Jurkat, Clone E6-1 (cell line): ENCODE measurements at places on chromosomes 3 and 15.

- no peak for DNase-seq
These were observed 143.2 kb downstream of the P2RY1 start for GRCh38 chr3:152978152-152978551.

- DNase-seq, result peak; percentile 9
These were observed 1097.6 kb upstream of the CFAP20DC start for GRCh38 chr3:60147249-60147950.

GRCh38 chr3:163779396-163780344 lies 1298.6 kb downstream of the SI start:
- no peak for DNase-seq

DNA sequence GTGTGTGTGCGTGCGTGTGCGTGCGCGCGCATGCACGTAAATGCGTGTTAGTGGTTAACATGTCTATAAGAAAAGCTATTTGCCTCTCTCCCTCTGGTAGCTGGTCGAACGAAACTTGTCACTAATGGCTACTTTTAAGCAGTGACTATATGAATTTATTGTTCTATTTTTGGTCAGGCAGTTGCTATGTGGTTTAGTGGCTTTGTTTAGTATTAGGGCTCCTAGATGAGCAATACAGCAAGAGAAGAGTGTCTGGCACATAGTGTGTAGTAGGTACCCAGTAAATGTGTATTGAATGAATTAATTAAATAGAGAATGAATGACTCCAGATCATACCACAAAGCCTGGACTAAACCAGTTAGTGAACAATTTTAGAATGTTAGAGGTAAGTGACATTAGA lies 171.6 kb downstream of the PPM1L start:
- DNase-seq, result no peak

GRCh38 chr15:59249816-59250215 lies 43.2 kb downstream of the LDHAL6B start:
- DNase-seq, result no peak

DNA sequence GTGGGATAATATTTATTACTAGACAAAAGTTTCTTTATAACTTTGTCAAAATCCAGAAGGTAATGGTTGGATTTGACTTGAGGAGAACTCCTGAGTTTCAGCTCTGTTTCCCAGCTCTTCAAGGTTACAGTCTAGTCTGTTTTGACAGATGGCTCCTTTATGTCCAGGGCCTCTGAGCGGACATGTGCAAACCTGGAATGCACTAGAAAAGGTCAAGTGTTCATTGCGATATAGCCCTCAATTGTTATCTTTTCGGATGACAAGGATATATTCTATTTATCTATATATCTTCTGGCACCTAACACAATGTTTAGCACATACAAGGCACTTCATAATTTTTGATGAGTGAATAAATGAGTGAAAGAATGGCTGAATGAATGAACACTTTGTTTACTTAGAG lies 513.2 kb upstream of the GOLIM4 start:
- DNase-seq, result no peak

- no peak for DNase-seq
These were observed 1046.6 kb upstream of the CFAP20DC start for GRCh38 chr3:60096403-60096802.

DNA sequence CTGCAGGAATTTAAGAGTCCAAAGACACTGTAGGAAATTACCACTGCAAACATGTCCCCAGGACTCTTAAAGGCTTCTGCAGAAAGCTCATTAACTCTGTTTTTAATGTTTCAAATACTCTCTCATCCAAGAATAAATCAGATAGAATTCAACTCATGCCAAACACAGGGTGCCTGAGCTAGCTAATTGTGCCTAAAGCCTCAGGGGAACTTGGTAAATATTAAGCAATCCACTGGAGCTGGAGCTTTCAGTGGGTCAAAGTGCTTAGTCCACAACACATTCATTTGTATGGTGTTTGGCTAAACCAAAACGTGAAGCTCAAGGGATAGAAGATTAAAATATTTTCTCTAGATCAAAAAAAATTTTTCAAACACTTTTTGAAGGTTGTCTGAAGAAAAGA lies 131.4 kb downstream of the THRB start:
- no peak for DNase-seq

GRCh38 chr3:77147836-77148578 lies 108.1 kb downstream of the ROBO2 start:
- no peak for DNase-seq

- DNase-seq, result no peak
These were observed 32.8 kb downstream of the CFAP20DC start for GRCh38 chr3:59016930-59017616.

DNA sequence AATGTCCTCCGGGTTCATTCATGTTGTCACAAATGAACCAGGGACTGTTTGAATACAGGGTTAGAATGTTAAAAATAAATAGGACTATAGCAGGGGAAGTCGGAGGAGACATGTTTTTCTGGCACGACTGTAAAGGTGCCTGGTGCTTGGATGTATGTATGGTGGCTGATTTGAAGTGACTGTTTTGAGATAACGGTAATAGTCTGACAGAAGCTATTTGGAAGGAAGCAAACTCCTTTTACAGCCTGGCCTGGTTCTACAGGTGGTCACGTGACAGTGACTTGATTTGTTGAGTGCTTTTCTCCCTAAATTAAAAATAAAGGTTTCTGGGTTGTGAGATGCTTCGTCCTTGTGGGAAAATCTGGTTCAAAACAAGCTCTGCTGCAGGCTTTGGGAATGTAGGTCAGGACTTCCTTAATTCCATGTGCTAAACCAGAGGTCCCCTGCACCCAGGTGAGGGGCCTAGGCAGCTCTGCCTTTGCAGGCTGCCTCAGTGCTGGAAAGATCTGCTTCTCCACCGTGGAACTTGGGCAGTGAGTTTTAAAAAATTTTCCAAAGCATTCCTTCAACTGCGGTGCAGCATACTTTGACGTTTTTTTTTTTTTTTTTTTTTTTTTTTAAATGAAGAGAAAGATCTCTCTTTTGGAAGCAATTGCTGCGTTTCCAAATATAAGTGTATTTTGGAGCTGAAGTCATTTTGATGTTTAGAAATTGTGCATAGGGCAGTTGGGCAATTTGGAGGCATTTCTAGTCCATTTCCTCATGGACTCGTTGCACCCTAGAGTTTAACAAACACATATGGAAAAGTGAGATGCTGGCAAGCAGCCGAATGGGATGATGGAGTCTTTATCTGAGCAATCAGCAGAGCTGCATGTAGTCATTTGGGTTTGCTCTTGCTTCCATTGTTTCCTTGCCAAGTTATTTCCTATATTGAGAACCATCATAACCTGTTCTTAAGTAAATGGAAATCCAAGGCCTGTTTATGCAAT lies 30.9 kb downstream of the ITPR1 start:
- DNase-seq, result no peak

DNA sequence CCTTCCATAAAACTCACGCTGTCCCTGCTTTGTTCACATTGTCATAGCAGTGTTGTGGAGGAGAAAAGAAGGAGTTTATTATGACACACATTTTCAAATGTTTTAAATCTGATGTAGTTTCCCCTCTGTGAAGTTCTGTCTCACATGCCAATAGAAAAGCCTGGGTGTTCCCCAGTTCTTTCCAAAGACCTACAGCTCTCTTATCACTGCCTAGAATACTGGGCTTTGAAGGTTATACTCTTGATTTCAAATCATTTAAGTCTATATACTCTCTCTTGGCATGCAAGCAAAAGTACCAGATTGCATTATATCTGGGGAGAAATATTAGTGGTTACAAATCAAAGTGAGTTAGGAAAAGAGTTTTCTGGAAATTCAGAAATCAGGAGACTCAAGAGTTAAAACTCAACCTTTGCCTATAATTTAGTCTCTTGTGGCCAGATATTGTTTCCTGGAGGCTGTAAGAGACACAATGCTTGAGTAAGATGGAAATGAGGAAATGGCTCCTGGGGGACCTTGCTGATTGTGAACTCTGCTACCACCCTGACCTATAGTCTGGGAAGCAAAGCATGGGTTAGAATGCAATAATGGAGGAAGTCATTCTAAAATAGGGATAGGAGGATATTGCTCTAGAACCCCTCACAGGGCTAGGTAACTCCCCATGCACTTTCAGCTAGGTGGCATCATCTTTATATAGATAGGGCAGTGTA lies 182.8 kb downstream of the KCNAB1 start:
- DNase-seq, result no peak

DNA sequence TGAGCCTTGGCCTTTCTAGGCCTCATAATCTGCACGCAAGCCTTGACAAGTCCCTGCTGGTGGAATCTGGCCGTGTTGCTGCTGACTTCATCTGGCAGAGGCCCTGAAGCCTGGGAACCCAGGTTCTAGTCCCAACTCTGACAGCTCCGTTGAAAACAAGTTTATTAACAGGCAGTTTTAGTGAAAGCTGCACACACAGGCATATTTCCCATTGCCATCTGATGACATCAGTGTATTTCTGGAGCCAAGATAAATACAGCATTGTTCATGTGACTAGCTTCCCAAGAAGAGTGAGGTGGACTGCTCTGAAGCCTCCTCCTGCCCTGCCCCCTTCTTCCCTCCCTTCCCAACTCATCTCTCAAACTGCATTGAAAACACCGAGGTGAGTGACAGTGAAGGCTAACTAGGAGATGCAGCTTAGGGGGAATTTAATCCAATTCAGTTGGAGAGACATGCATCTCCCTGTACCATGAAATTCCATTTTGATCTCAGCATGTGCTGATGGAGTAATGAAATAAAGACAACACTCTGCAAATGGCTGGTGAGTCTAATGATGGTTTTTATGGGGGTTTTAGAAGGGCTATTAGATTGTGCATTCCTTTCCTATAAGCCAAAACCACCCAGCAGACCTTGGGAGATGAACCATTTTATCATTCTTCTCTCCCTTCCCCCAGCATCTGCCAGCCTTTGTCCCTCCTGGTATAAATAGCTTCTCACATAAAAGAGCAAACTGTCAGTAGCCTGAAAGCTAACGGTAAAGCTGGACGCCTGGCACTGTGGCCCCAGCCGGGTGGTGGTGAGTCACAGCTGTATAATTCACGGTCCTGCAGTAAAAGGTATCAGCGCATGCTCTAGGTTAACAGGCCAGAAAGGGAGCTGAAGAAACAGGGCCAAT lies 38.0 kb downstream of the PRICKLE2 start:
- no peak for DNase-seq

GRCh38 chr3:159919873-159920272 lies 68.8 kb upstream of the IL12A start:
- DNase-seq, result no peak

GRCh38 chr15:90667073-90667754 lies 49.9 kb upstream of the BLM start:
- DNase-seq, result no peak

DNA sequence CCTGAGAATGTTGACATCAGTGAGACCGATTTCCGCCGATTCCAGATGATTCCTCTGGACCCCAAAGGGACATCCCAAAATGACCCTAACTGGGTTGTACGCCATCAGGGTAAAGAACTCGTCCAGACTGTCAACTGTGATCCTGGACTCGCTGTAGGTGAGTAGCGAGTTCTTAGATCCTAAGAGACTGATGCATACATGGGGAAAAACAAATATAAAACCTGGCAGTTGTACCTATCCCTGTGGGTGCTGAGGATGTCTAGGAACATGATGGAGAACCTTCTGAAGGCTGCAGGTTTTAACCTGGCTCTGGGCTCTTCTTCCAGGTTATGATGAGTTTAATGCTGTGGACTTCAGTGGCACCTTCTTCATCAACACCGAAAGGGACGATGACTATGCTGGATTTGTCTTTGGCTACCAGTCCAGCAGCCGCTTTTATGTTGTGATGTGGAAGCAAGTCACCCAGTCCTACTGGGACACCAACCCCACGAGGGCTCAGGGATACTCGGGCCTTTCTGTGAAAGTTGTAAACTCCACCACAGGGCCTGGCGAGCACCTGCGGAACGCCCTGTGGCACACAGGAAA lies 12.3 kb downstream of the THBS1 start:
- DNase-seq, result no peak

DNA sequence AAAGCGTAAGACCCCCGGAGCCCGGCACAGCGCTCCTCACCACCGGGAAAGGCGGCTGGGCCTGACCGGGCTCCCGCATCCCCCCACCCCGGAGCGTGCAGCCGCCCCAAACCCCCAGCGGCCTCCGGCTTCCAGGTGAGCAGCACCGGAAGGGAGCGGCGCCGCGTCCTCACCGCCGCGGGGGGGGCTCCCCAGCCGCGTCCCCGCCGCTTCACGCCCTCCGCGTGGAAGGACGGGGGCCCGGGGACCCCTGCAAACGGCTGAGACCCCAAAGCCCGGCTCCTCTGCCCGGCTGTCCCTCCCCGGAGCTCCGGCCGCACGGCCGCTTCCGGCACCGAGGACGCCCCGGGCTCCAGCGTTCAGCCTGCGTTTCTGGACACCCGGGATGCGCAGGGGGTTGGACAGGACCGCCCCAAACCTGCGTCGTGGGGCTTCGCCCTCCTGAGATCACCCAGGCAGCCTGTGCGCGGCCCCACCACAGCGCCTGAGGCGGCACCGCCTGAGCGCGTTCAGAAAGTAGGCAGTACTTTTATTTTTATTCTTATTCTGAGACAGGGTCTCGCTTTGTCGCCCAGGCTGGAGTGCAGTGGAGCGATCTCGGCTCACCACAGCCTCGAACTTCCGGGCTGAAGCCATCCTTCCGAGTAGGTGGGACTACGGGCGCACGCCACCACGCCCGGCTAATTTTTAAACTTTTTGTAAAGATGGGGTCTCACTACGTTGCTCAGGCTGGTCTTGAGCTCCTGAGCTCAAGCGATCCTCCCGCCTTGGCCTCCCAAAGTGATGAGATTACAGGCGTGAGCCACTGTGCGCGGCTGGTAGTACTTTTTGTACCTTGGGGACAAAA lies 51.6 kb upstream of the BLM start:
- no peak for DNase-seq

DNA sequence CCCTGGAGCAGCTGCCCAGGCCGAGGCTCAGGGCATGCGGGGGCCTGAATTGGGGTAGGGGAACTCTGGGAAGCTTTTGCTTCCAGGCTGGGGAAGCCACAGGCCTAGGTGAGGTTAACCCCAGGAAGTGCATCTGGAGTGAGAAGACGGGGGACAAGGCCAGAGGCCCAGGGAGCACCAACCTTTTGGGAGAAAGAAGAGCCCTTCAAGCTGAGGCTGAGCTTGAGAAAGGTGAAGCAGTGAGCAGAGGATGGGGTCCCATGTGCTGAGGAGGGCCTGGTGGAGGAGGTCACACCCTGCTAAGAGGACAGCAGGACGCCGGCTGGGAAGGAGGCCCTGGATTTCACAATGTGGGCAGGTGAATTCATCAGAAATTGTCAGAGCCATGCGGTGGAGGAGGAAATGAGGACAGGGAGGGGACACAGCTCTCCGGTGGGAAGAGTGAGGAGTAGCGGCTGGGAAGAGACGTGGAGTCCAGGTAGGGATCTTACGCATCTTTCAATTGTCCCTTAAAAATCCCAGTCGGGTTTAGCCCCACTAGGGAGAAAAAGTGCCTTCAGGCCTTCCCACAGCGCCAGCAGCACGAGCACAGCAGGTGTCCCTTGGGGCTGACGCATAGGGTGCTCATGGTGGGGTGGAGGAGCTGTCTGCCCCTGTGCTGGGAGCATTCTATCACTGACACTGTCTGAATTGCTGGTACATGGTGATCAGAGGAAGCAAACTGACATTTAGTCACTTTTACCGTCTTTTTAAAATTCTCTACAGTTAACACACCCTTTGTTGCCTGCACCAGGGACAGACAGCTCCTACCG lies 50.9 kb downstream of the HCN4 start:
- no peak for DNase-seq
